ENCODE measurements at places on chromosomes 13 and 19. TPM values are rescaled to one million over a fixed set of nuclear protein-coding genes. Genes with fewer than 3 reads are reported as not detected.

The SCAMP4 gene
- total RNA-seq = 14.9 TPM

The EDNRB gene
- 11.4 TPM for total RNA-seq

The MISP gene
- total RNA-seq = 0.09 TPM

The PRTN3 gene
- 0.44 TPM for total RNA-seq

The C19orf38 gene
- total RNA-seq = 5.6 TPM

The DNAAF3 gene
- 0.13 TPM for total RNA-seq

The URAD gene
- total RNA-seq = not detected

The ZBTB45 gene
- total RNA-seq = 3.0 TPM

The SHISA2 gene
- total RNA-seq = 96.6 TPM

The RPS19 gene
- total RNA-seq = 4,411 TPM

The LRRC4B gene
- 5.7 TPM for total RNA-seq

The ZNF761 gene
- 9.9 TPM for total RNA-seq

The CGB2 gene
- not detected for total RNA-seq

The MBD3L3 gene
- not detected for total RNA-seq

The CGB7 gene
- total RNA-seq = 0.53 TPM

The DIAPH3 gene
- total RNA-seq = 4.3 TPM

The TGFBR3L gene
- 0.31 TPM for total RNA-seq

The LPAR6 gene
- total RNA-seq = 34.8 TPM

The MAP4K1 gene
- total RNA-seq = 0.89 TPM

The ZNF536 gene
- 1.9 TPM for total RNA-seq

The CACNG6 gene
- 21.5 TPM for total RNA-seq

The SPIB gene
- 0.04 TPM for total RNA-seq

The MYO1F gene
- total RNA-seq = 2.3 TPM

The ZSWIM9 gene
- 1.0 TPM for total RNA-seq

The CAMSAP3 gene
- total RNA-seq = 0.04 TPM

The NLRP5 gene
- not detected for total RNA-seq

The FAM216B gene
- 0.09 TPM for total RNA-seq

The ZNF729 gene
- 0.04 TPM for total RNA-seq

The ATP4B gene
- total RNA-seq = not detected

The CD177 gene
- 0.09 TPM for total RNA-seq

The NLRP4 gene
- not detected for total RNA-seq

The PSG2 gene
- 0.62 TPM for total RNA-seq

The FAM83E gene
- 0.13 TPM for total RNA-seq

The CELF5 gene
- 0.09 TPM for total RNA-seq

The CPB2 gene
- not detected for total RNA-seq

The KLHL1 gene
- 0.09 TPM for total RNA-seq

The F10 gene
- 41.0 TPM for total RNA-seq

The PRPF31 gene
- total RNA-seq = 38.7 TPM

The IL4I1 gene
- total RNA-seq = 0.53 TPM

The CYP4F8 gene
- not detected for total RNA-seq

The FREM2 gene
- total RNA-seq = 8.5 TPM

The KCNK6 gene
- total RNA-seq = 2.6 TPM

The WDR62 gene
- total RNA-seq = 2.1 TPM

The STRN4 gene
- 35.2 TPM for total RNA-seq

The SHC2 gene
- total RNA-seq = 13.9 TPM

The ZNF578 gene
- total RNA-seq = 5.9 TPM

The SPACA4 gene
- not detected for total RNA-seq

The ZIC5 gene
- not detected for total RNA-seq

The NCCRP1 gene
- 0.04 TPM for total RNA-seq

The GRIN3B gene
- not detected for total RNA-seq

The FCGBP gene
- 2.8 TPM for total RNA-seq

The SIAH3 gene
- total RNA-seq = 0.27 TPM

The KLK2 gene
- total RNA-seq = not detected

The ZNF793 gene
- 7.0 TPM for total RNA-seq

The C3 gene
- 10.2 TPM for total RNA-seq

The YJEFN3 gene
- total RNA-seq = 1.6 TPM

The LGALS7B gene
- 2.3 TPM for total RNA-seq

The KCTD4 gene
- 0.04 TPM for total RNA-seq

The N4BP2L1 gene
- total RNA-seq = 7.2 TPM

Measured in muscle of leg (tissue), 16 donors.